ENCODE measurements at places on chromosomes 13 and 19. TPM values are rescaled to one million over a fixed set of nuclear protein-coding genes. Genes with fewer than 3 reads are reported as not detected.

PRR19 gene
- total RNA-seq = 1.6 TPM

IZUMO2 gene
- total RNA-seq = not detected

CCDC124 gene
- 87.9 TPM for total RNA-seq

CGB8 gene
- not detected for total RNA-seq

RASA3 gene
- total RNA-seq = 15.2 TPM

IZUMO1 gene
- not detected for total RNA-seq

TMPRSS9 gene
- total RNA-seq = 0.29 TPM

HPN gene
- total RNA-seq = 0.29 TPM

ZNF264 gene
- 37.8 TPM for total RNA-seq

DOCK6 gene
- 260 TPM for total RNA-seq

CYP2A6 gene
- not detected for total RNA-seq

ZNF878 gene
- total RNA-seq = 1.6 TPM

LILRA1 gene
- not detected for total RNA-seq

ZNF723 gene
- total RNA-seq = not detected

SRRM5 gene
- total RNA-seq = 0.51 TPM

ZNF880 gene
- 24.5 TPM for total RNA-seq

LGALS14 gene
- total RNA-seq = not detected

RLN3 gene
- total RNA-seq = not detected

PABPC3 gene
- total RNA-seq = 0.22 TPM

C19orf67 gene
- 0.71 TPM for total RNA-seq

METTL21C gene
- total RNA-seq = not detected

FGF22 gene
- 1.5 TPM for total RNA-seq

ERCC5 gene
- total RNA-seq = 40.8 TPM

Measured in glutamatergic neuron (in vitro differentiated cells).